SIG-M5 (cell line): ENCODE measurements at places on chromosomes 1 and 21.

DNA sequence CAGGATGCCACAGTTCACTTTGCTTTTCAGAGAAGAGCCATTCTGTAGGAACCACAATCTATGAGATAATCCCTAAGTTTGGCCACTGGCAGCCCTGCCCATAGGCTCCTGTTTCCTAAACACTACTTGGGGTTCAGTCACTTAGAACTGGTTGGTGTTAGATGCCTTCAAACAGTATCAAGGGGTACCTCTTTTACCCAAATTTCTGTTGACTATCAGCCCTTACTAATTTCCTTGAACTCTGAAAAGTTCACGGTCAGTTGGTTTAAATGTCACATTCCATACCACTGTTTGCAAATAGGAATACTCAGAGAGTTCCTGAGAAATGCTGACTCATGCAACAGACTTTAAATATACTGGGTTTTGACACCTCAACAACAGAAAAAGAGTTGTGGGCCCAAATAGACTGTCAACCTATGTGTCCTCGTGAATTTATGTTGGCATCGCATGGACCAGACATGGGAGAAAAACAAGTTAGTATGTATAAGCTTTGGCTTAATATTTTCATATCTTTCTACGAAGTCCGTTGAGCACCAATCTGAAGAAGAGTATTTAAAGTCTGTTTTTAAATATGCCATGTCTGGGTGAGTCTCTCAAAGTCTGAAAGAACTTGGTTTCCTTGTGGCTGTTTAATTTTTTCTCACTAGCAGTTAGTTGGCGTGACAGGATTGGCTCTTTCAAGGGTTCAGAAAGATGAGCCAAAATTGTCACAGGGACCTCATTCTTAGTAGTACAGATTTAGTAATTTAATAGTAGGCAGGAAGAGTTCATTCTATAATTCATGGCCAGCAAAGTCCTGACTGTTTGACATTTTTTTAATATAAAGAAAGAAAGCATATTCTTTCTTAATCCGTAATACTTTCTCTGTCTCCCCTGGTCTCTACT, 56.5 kb upstream of the ZNF326 start:
- DNase-seq, result no peak

DNA sequence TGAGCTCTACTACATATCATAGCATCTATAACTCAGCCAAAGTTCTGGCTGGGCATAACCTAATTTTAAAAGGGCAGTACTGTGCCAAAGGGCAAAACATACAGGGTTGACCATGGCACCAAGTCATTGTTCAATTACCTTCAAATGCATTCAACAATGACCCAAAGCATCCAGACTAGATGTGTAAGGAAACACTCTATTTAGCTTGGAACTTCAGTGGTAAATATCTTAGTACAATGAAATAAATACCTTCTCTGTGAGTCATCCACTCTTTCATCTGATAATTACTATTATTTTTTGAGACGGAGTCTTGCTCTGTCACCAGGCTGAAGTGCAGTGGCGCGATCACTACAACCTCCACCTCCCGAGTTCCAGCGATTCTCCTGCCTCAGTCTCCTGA, 70.0 kb downstream of the NVL start:
- DNase-seq, result no peak

DNA sequence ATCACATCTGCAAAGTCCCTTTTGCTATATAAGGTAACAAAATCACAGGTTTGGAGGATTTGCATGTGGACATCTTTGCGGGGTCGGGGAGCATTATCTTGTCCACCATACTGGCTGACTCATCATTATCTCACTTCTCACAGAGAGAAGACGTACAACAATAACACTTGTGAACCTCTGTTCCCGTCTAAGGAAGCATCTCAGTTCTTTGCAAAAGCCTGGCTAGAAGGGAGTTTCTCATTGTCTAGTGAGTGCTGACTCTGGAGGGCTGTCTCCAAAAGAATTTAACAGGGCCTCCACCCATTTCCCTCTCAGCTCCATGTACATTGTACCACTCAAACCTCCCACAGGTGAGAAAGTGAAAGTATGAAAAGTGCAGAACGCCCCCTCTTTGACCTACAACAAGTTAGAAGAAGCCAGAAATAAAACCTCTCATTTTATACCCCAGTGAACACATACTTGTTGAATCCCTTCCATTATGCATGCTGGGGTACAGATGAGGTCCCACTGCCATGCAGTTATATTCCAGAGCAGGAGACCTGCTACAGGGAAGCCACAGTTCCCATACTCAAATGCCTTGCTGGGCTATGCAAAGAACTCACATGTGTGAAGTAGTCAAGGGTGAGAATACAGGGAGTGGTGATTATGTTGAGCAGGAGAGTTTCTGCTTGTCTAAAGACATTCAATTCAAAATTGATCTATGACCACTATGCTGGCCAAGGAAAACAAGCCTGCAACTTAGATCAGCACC, 121.7 kb upstream of the PRDX6 start:
- DNase-seq, result no peak

- no peak for DNase-seq
Observed at GRCh38 chr1:67791686-67792085, 41.6 kb downstream of the GNG12 start.

- DNase-seq, result no peak
Observed at GRCh38 chr1:205430696-205431305, 8.9 kb upstream of the LEMD1 start.

GRCh38 chr21:45353200-45353599, 51.8 kb upstream of the COL18A1 start:
- DNase-seq, result no peak

DNA sequence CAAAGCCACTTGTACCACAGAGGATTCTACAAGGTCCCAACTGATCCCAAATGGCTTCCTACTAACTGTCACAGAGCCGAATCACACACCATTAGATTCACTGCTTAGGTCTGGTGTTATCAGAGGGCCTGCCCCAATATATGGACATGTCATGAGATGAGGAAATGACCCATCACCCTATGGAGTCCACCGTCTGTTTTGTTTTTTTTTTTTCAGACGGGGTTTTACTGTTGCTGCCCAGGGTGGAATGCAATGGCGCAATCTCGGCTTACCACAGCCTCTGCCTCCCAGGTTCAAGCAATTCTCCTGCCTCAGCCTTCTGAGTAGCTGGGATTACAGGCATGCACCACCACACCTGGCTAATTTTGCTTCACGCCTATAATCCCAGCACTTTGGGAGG, 83.8 kb upstream of the ETS2 start:
- no peak for DNase-seq

GRCh38 chr1:205748403-205749233, 1.4 kb downstream of the NUCKS1 start:
- peak; percentile 57 for DNase-seq

DNA sequence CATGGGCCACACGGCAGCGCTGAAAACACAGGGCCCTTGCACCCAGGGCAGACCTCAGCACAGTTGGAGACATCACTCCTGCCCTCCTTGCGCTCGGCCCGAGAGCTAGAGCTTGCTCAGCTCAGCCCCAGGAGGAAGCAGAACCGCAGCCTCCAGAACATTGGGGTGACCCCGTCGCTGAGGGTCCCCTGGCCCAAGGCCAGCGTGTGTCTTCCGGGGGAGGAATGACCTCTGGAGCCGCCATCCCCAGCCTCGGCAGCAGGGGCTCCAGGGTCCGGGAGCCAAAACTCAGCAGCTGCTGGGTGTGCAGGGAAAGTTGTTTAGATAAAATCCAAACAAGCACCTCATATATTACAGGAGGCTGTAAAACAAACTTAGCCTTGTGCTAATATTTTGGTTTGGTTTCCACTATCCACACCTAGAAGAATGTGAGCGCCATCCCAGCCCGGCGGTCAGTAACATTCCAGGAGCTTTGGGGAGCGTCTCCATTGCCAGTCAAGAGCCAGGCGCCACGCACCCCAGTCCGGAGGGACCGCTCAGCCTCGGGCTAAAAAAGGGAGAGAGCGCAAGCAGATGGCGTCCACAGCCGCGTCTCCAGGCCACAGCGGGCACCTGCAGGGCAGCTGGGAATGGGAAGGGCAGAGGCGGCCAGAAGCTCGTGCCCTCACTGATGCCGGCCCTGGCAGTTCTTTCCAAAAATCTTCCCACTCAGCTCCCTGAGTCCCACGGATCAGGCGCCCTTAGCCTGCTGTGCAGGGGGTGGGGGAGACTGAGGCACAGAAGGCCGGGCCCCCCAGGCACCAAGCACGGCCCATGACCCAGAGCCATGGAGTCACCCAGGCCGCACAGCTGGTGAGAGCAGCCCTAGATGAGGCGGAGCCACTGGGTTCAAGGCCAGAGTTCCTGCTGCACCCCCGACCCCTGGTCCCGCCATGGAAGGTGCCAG, 52.0 kb downstream of the SLX9 start:
- DNase-seq, result no peak

DNA sequence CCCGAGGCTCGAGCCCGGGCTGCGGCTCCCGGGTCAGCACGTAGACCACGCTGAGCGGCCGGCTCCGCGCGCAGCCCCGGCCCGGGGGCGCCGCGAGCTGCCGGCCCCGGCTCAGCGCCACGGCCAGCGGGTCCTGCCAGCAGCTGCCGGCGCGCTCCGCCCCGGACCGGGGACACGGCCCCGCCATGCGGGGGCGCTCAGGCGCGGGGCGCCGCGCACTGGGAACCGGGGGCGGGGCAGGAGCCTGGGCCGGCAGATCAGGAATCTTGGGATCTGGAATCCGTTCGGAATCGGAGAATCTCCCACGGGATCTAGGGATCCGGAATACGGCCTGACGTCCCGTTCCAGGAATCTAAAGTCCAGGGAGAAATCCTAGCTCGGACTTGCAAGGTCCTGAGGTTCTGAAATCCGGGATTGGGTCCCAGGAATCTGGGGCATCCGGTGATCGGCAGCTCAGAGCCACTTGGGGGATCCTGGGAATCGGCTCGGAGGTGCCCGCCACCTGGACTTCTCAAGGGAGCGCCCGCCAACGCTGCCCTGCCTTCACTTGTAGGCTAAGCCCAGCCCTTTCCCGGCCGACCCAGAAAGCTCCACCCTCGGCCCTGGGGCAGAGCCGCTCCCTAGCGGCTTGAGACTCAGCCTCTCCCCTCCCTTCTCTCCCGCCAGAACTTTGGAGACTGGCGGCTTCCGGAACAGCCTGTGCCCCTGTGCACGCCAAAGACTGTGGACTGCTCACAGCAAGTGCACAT, at the start of gene MAP3K6:
MAP3K6 (minus strand) TSS at position 551 of the 749 bp plus-strand sequence; CDS start at position 187, 364 bp downstream.
- no peak for DNase-seq

GRCh38 chr1:10680487-10680886, 116.0 kb downstream of the CASZ1 start:
- DNase-seq, result no peak

GRCh38 chr1:212794561-212795014, 2.9 kb downstream of the TATDN3 start:
- DNase-seq, result peak; percentile 100

- no peak for DNase-seq
Observed at GRCh38 chr1:242784084-242784483, 259.6 kb upstream of the PLD5 start.

GRCh38 chr1:86616871-86617270, 70.0 kb downstream of the CLCA4 start:
- peak; percentile 80 for DNase-seq

GRCh38 chr21:35390013-35390776, 341.1 kb upstream of the RUNX1 start:
- no peak for DNase-seq

DNA sequence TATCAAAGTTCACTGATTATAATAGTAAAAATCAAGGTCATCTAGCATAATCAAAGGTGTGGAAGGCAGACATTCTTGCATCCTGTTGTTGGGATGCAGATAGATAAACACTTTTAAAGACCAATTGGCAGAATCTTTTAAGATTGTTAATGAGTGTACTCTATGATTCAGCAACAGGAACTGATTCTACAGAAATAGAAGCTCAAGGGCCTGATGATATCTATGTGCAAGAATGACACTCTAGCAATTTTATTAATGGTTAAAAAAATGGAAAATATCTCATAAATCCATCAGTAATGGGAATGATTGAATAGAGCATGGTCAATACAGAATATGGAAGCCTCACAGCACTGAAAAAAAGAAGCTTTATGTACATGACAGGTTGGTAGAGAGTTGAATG, 2.2 kb upstream of the ATP1A4 start:
- no peak for DNase-seq
